ENCODE measurements at places on chromosomes 11 and 22.

GRCh38 chr11:69854713-69855112 is 35.5 kb upstream of the FGF3 start:
- DNase-seq: no peak

- no peak for DNase-seq
Measured at GRCh38 chr11:79209540-79210266, 231.1 kb downstream of the TENM4 start.

DNA sequence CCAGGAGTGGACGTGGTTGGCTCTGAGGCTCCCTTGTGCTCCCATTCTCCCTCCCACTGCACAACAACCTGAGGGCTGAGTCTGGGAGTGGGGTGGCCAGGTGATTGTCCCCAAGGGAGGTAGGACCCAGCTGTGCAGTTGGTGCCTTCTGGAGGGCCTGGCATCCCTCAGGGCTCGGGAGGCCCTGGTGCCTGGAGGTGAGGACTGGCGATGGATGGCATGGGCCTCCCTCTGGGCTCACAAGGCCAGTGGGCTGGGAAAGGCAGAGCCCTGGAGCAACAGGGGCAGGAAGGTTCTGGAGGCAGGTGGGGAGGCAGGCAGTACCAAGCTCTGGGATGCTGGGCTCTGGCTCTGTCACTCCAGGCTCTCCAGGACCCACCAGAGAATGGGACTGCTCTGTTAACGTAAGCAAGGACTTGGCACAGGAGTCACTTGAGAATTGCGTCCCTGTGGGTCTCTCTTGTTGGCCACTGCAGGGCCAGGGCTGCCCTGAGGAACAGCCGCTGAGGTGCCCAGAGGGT is 114.2 kb downstream of the KCNQ1OT1 start:
- no peak for DNase-seq

- DNase-seq: no peak
Measured at GRCh38 chr11:111520560-111520959, 6.0 kb downstream of the HOATZ start.

DNA sequence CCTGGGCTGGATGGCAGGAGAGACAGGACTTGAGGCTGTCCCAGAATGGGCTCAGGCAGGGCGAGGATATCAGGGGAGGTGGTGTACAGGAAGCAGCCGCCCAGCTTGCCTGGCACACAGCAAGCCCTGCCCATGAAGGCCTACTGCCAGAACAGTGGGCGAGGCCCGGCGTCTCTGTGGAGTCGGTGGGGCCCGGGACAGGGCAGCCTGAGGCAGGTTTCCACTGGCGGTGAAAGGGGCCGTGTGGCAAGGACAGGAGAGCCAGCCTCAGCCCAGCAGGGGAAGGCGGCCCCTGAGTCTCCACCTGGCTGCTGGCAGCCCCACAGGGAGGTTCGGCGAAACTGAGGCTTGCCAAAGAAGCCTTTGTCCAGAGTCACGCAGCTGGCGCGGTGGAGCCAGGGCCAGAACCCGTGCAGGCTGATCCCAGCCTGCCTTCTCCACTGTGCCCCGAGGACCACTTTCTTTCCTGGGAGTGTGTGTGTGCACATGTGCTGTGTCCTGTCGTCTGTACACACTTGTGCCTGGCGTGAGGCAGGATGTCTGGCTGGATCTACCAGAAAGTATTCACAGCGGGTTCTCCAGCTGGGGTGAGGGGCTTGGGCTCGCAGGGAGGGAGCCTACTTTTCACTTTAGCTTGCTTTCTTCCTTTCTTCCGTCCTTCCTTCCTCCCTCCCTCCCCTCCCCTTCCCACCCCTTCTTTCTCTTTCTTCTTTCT is 1.2 kb downstream of the TSPO start:
- peak; percentile 47 for DNase-seq

GRCh38 chr11:47998345-47998732 is 18.0 kb downstream of the PTPRJ start:
- DNase-seq: no peak

DNA sequence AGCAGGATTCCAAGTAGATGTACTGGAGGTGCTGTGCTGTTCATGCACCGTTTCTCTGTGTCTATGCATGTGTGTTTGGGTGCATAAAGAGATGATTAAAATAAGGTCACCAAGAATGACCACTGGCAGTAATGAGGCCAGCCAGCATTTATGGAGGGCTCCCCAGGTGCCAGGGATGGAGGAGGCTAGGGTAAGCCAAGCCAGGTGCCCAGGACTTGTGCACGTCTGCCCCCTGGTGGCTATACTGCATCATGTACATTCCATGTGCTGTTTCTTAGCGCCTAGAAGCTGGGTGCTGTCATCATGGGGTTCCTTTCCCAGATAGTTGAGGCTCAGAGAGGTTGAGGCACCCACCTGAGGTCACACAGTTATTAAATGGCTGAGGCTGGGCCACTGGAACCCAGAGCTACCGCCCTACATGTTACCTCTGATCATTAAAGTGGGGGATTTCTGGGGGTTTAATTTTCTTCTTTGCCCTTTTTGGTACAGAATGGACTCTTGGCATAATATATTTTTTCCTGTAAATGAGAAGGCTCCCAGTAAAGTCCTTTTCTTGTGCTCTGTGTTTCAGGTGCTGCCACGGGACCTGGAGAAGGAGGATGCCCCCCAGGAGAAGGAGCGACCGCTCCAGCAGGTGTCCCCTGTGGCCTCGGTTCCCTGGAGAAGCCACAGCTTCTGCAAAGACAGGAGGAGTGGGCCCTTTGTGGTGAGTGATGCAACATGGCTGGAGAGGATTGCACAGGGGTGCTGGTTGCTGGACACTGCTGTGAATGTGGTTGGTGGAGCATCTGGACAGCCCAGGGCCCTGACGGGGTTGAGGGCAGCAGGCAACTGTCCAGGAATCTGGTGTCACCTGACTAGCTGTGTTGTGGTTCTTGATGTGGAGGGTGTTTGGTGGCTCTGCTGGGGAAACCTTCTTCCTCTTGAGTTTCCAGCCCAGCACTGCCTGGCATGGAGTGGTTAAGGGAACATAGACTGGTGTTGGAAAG is 96.4 kb downstream of the KIAA1671 start:
- DNase-seq: peak; percentile 62

DNA sequence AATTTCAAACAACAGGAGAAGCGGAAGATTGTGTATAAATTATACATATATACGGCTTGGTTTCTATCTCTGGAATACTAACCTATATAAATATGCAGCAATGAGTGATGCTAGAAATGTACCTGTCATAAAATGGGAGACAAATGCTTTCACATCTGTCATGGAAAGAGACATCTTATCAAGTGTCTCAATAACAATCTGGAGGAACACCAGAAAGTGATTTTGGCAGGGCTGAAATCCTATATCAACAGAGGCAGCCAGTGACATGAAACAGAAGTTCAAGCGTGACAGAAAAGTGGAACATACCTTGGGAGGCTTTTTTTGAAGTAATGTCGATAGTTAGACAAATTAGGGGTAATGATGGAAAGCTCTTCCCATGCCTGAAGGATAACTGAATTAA is 834.6 kb downstream of the JRKL start:
- no peak for DNase-seq

- DNase-seq: no peak
Measured at GRCh38 chr11:77278595-77279506, 22.6 kb downstream of the GDPD4 start.
